ENCODE measurements at places on chromosomes 13 and 19.

GRCh38 chr19:4977299-4978174 lies 8.6 kb downstream of the KDM4B start:
- no peak for DNase-seq

GRCh38 chr19:47356900-47357299 lies 7.8 kb downstream of the DHX34 start:
- no peak for DNase-seq

- no peak for DNase-seq
Observed at GRCh38 chr13:112808377-112809140, 118.7 kb downstream of the ATP11A start.

GRCh38 chr19:34661357-34661756 lies 15.6 kb downstream of the SCGB2B2 start:
- no peak for DNase-seq

DNA sequence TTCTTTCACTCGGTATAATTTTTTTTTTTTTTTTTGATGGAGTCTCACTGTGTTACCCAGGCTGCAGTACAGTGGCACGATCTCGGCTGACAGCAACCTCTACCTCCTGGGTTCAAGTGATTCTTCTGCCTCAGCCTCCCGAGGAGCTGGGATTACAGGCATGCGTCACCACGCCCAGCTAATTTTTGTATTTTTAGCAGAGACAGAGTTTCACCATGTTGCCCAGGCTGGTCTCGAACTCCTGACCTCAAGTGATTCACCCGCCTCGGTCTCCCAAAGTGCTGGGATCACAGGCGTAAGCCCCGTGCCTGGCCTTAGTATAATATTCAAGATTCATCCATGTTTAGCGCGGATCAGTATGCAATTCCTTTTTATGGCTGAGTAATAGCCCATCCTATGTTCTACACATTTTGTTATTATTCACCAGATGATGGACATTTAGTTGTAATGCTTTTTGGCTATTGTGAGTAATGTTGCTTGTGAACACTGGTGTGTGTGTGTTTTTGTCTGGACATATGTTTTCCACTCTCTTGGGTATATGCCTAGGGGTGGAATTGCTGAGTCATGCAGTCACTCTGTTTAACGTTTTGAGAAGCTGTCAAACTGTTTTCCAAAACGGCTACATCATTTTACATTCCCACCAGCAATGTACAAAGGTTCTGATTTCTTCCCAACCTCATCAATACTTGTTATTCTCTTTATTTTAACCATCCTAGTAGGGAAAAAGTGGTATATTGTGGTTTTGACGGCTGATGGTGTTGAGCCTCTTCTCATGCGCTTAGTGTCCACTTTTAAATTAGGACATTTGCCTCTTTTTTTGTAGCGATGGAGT lies 22.9 kb downstream of the PLEKHF1 start:
- no peak for DNase-seq

GRCh38 chr13:98495627-98496478 lies 81.1 kb downstream of the STK24 start:
- no peak for DNase-seq

- DNase-seq = no peak
Observed at GRCh38 chr19:48556163-48556562, 4.2 kb downstream of the SULT2B1 start.

GRCh38 chr19:14006766-14007562 lies 844 bp upstream of the RFX1 start:
- no peak for DNase-seq

GRCh38 chr19:4847190-4847973 lies 15.9 kb upstream of the TICAM1 start:
- DNase-seq = no peak

GRCh38 chr19:49437231-49437630 lies 4.1 kb downstream of the SLC17A7 start:
- DNase-seq = no peak

DNA sequence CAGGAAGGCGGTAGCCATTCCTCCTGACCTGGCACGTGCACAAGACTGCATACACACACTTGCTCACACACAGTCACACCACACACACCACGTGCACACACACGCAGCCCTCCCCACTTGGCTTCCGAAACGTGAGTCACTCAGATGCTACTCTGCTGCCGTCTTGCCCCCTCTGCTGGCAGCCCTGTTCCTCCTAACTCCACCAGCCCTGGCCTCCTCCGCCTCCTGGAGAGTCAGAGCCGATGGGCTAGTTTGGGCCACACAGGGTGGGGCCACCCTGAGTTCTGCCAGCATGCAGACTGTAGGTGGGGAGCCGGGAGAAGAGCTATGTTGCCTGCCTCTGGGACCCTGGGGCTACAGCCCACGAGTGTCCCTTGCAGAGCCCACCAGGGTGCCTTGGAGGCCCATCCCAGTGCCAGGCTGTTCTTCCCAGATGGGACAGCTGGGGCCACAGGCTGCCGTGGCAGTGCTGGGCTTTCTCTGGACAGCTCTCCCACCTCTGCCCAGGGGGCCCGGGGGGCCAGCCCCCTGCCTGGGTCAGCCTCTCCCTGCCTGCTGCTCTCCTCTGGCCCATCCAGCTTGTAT lies 12.1 kb downstream of the PIN1 start:
- DNase-seq = no peak

DNA sequence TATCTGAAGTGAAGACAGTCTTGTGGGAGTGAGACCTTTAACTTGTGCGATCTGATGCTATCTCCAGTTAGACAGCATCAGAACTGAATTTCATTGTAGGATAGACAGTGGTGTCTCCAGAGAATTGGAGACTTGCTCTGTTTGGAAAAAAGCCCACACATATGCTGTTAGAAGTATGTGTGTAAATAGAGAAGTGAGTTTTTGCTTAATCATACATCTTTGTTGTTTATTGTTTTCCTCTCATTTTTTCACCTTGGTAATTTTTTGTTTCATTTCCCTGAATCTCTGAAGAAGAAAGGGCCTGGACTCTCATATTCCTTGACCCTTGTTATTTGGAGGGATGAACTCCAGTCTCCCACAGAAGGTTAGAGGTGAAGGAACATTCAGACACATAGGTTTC lies 21.8 kb downstream of the FPR3 start:
- DNase-seq = no peak

GRCh38 chr13:76854894-76855293 lies 31.3 kb downstream of the KCTD12 start:
- no peak for DNase-seq

GRCh38 chr19:310141-310651 lies 19.0 kb upstream of the PLPP2 start:
- DNase-seq = no peak

DNA sequence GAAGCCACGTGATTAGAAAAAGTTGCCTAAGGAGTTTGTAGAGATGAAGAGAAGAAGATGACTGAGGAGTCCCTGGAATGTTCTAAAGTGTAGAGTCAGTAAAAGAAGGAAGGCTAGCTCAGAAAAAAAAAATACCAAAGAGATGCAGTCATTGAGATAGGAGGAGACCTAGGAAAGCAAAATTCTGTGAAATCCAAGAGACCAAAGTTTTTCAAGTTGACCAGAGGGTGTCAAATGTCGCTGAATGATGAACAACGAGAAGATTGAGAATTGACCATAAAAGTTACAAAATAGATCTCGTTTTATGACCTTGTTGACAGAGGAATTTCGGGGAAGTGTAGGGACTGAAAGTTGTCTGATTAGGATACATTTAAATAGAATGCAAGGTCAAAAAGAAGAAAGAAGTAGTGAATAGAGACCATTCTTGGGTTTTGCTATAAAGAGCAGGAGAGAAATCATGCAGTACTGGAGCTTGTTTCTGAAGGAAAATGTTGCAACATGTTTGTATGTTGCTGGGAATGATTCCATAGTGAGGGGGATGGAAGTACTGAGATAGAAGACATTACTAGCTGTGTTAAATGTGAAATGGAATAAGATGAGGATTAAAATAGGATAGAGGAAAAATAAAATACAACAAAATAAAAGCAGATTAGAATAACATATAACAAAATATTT lies 30.2 kb upstream of the HTR2A start:
- DNase-seq = no peak

- DNase-seq = no peak
Observed at GRCh38 chr19:10701955-10702525, 801 bp downstream of the QTRT1 start.

- DNase-seq = no peak
Observed at GRCh38 chr13:44932171-44932849, 57.0 kb downstream of the NUFIP1 start.

GRCh38 chr19:33102893-33103292 lies 21.9 kb downstream of the GPATCH1 start:
- no peak for DNase-seq

GRCh38 chr13:50589651-50590054 lies 253.8 kb downstream of the DLEU7 start:
- DNase-seq = no peak

- DNase-seq = no peak
Observed at GRCh38 chr13:23599083-23599925, 29.1 kb downstream of the TNFRSF19 start.

- DNase-seq = no peak
Observed at GRCh38 chr13:41345914-41346589, 35.0 kb downstream of the NAA16 start.

- DNase-seq = no peak
Observed at GRCh38 chr13:110511509-110512181, 49.9 kb downstream of the RAB20 start.

- DNase-seq = no peak
Observed at GRCh38 chr19:52734331-52734892, 432 bp downstream of the ZNF611 start.

DNA sequence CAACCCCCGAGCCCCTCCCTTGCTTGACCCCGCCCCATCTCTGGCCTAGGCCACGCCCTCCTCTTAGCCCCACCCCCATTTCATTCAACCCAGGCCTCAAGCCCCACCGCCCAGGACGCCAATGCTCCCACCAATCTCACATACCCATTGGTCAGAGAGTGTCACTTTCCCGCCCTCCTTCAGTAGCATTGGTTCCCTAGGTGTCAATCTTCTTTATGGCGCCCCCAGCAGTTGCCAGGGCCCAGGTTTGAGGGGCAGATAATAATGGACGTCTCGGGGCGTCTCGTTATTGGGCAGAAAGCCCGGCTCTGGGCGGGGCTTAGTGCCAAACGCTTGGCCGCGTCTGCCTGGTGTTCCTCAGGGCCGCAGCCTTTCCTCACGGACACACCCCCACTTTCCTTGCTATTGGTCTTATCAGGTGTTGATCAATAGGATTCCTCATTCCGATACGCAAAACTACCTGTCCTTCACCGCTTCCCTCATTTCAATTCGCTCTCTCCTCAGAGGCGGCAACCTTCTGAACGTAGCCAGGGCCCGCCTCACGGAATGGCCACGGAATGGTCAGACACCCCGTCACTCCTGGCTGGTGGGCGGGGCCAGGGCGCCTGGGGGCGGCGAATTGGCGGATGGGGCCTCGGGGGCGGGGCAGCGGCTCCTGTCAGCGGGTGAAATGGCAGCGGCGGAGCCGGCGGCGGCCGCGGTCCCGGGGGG lies at the start of gene EVI5L:
Gene EVI5L, plus strand, starts transcription at position 658 of the 711 bp plus-strand sequence. CDS start 16,325 bp downstream, outside the sequence.
- DNase-seq = peak; percentile 100

DNA sequence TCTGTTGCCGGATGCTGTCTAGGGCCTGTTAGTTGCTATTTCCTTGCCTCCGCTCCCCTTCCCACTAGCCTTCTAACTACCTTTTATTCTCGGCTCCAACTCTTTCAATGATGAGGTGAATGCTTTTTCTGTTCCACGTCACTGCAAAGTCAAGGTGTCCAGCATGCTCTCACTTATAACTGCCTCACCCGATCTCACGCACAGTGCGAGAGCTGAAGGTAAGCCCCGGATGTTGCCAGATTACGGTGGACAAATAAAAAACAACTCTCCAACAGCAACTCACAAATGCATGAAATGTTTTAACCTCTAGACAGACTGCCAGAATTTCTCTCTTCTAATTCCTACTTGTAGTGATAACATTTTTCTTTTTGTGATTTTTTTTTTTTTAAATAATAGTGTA lies 169.9 kb downstream of the STK24 start:
- DNase-seq = no peak

GRCh38 chr13:39197647-39198007 lies 159.4 kb downstream of the NHLRC3 start:
- DNase-seq = no peak

- DNase-seq = no peak
Observed at GRCh38 chr19:17339088-17339741, 1.9 kb downstream of the GTPBP3 start.

GRCh38 chr13:76213423-76213904 lies 577.3 kb downstream of the LMO7 start:
- no peak for DNase-seq

GRCh38 chr19:10764340-10764894 lies 46.5 kb downstream of the DNM2 start:
- no peak for DNase-seq

DNA sequence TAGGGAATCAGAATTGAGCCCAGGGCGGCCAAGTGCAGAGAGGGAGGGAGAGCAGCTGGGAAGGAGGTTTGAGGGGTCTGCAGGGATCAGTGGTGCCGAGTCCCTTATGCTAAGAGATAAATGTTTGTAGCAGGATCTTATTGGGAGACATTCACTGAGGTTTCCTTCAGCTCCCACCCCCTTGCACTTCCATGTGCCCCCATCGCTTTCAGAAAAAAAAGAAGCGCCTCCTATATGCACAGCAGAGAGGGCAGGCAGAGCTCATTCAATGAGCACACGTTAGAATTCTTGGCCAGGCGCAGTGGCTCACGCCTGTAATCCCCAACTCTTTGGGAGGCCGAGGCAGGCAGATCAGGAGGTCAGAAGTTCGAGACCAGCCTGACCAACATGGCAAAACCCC lies 28.0 kb downstream of the CYP4F2 start:
- DNase-seq = no peak

GRCh38 chr19:54081032-54081431 lies at the start of gene TARM1:
TSS of gene TARM1 (minus strand) at chr19:54081365. CDS start at chr19:54081340, 25 bp downstream.
- DNase-seq = no peak

- DNase-seq = no peak
Observed at GRCh38 chr19:16901491-16902175, 12.8 kb downstream of the F2RL3 start.

- DNase-seq = no peak
Observed at GRCh38 chr13:75175575-75175974, 306.4 kb downstream of the TBC1D4 start.

DNA sequence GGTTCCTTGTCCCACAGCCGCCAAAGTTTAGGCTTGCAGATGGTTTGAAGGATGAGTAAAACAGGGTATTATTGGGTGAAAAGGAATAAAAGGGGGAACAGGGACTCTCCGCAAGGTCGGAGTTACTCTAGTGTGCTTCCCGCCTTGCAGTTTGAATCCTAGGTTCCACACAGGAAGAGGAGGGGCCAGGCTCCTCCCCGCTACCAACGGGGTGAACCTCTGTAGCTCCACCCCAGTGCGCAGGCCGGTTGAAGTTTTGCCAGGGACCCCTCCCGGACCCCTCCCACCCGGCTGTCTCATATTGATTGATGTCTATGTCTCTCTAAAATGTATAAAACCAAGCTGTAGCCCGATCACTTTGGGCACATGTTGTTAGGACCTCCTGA lies 11.6 kb upstream of the GTF2F2 start:
- no peak for DNase-seq

DNA sequence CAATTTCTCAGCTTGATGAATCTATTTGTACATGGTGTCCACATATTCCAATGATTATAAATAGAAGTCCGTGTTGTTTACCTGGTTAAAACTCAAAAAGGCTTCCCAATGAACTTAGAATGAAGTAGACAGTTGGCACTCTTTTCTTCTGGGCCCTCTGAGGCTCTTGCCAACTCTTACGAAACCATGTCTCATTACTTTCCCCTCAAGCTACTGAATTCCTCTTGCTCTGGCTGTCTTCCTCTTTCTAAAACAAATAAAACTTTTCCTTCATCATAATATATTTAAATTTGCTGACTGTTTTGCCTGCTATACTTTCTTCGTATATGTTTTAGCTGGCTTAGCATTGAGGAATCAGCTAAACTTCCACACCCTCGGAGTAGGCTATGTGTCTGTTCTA lies 139.7 kb downstream of the SLITRK6 start:
- DNase-seq = no peak

All from esophagus squamous epithelium (tissue), 5 donors.